ENCODE measurements at places on chromosomes 6 and 20.

DNA sequence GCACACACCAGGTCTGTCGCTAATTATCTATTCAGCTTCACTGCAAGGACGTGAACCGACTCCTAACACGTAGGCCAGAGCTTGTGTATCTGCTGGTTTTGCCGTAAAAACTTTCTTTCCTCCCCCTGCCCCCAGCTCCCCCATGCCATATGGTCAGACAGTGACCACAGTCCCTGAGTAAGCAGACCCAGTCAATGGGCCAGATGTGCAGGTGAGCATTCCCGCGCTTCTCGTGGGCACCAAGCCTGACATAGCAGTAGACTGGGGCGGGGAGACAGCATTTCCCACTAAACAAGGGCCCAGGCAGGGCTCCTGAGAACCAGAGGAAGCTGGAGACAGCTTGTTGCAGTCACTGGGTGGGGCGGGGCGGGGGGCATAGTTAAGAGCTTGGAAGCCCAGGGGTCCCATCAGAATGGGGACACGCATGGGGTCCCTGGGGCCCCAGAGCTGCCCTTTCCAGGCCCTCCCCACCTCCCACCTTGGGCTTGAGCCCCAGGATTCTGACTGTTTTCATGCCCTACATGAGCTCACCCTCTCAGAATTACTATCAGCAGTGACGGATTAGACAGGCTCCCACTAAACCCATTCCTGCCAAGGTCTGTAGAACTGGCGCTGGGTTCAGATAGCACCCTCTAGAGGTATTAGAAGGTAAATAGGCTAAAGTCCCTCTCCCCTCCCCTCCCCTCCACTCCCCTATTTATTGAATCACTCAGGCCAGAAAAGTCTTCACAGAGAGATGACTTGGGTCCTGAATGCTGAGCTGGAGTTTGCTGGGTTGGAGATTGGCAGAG is 51.8 kb downstream of the CDH26 start:
- no peak for DNase-seq

DNA sequence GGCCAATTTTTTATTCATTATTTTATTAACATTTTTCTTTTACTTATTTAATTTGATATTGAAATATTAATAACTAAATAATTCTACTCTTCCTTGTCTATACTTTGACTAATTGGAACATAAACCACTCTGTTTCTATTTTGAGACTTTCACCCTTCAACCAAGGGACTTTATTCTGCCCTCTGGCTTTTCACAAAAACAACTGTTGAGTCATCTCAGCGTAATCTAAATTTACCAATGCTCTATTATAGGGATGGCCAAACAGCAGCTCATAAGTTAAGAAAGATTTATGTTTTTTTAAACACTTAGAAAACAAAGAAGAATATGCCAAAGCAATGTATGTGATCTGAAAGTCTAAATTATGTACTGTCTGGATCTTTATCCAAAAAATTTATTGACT is 46.7 kb downstream of the DOP1A start:
- no peak for DNase-seq

DNA sequence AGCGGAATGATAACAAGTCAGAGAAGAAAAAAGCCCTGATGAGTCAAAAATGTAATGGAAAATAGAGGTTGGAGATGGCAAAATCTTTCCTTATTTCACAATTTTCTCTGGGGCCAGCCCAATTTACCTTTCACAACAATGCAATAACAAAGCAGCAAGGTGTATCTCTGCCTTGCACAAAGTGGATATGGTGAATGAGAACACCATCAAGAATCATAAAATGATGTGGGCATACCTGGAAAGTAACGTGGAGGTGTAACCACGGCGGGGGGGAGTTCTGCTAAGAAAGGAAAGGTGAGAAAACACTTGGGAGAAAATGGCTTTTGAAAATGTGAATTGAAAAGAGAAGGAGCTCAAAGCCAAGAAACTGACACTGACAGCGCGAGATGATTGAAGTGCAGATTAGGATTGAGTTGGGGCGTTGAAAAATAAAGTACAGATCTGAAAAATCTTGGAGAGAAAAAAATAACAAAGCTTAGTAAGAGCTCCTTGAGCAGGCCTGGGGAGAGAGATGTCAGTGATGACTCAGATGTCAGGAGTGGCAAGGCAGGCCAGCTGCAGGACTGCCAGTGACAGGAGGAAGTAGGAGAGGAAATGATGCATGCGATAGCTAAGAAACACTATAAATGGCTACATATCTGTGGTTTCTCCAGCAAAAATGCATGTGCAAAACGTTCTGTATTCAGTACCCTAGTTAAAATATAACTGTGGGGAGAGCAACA is 26.2 kb downstream of the ARHGAP18 start:
- DNase-seq = peak; percentile 86

DNA sequence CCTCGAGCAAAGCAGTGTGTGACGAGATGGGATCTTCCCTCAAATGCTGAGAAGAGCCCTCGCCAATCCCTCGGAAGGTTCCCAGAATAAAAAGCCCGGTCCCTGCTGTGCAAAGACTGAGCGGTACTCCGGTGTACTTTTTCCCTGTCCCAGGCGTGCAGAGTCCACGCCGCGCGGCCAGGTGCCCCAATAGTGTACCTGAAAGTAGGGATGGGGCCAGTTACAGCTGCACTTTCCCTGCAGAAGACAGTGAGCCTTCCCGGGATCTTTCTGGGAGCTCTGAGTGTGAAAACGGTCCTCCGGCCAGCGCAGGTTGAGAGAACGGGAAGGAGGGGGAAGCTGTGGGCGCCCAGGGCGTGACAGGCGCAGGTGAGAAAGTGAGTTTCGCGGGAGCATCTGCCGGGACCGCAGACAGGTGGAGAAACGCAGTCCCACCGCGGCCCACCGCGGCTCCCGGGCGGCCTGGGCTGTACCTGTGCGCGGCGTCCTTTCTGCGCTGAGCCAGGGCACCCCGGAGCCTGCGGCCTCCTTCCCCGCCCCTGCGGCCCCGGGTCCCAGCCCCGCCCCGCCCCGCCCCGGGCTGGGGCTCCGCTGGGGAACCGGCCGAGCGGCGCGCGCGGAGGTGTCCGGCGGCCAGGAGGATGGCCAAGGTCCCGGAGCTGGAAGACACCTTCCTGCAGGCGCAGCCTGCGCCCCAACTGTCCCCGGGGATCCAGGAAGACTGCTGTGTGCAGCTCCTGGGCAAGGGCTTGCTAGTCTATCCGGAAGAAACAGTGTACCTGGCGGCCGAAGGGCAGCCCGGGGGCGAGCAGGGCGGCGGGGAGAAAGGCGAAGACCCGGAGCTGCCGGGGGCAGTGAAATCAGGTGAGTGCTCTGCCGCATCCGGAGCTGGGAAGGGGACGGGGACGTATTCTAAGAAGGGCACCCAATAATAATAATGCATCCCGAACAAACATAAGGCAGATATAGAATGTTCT is at the start of gene RFX6:
Gene RFX6, plus strand, starts transcription at position 608 of the 977 bp plus-strand sequence. Its CDS starts 34 bp downstream, at position 642.
- peak; percentile 14 for DNase-seq

- DNase-seq = no peak
Observed at GRCh38 chr6:107485157-107485556, 4.8 kb upstream of the SOBP start.

GRCh38 chr20:51562332-51563173 is 20.0 kb upstream of the NFATC2 start:
- peak; percentile 36 for DNase-seq

GRCh38 chr20:47774131-47774777 is 11.0 kb downstream of the SULF2 start:
- DNase-seq = no peak

DNA sequence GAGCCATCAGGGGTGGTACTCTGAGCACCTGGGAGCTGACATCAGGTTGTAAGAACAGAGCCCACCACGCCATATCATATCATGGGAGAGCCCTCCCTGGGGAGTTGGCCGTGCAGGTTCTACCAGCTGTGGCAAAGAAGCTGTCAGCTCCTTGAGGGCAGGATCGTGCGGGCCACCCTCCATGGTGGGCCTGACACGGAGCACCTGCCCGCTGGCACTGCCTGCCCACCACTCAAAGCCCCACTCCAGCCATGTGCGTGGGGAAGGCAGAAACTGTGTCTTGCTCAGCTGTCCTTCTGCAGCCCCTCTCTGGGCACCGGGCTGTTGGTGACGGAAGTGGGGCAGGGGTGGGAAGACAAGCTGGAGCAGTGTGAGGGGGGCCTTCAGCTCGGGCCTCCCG is 14.3 kb downstream of the PRPH2 start:
- no peak for DNase-seq

DNA sequence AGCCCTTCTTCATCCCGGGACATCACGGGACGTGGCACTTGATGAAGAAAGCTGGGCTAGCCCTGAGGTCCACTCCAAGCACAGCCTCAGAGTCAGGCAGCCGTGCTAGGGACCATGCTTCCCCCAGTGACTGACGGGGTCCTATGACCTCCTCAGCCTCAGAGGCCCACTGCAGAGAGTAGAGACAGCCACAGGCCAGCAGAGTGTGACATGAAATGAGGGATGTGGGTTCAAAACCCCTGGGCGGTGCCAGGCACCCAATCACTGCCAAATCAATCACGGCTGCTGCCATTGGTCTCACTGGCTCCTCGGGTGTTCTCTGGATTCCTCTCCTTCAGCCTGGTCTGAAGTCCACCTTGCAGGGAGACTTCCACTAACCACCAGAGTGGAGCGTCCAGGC is 197.7 kb upstream of the CDH4 start:
- no peak for DNase-seq

- DNase-seq = peak; percentile 78
Observed at GRCh38 chr20:25750765-25751696, 54.4 kb upstream of the ZNF337 start.

GRCh38 chr6:143232849-143233248 is 172.2 kb downstream of the AIG1 start:
- peak; percentile 52 for DNase-seq

DNA sequence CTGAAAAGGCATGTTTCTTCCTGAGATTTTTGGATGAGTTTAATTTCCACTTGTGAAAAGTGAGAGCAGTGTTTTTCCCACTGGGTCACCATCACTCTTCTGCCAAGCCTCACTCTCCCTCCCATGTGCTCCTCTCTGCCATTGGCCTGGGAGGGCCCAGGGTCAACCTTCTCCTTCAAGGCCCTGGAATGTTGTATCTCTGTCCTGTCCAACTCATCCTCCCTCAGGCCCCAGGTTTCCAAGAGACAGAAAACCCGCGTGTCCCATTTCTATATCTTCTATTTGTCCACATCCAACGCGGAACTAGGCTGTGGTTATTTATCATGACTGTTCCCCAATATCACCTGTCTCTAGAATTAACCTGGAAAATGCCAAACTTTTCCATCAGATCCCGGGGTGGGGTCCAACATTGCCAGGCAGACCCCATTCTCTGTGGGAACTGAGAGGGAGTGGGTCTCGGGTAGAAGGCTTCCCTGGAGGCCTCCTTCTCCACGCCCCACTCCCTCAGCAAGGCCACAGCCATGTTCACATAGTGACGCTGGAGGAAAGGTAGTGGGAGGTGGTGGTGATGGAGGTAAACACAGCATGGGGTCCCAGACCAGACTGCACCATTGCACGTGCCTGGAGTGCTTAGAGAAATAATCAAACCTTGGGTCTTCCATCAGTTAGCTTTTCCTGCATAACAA is 173.5 kb downstream of the SCP2D1 start:
- DNase-seq = no peak

- no peak for DNase-seq
Observed at GRCh38 chr20:8431538-8432434, 299.7 kb downstream of the PLCB1 start.

DNA sequence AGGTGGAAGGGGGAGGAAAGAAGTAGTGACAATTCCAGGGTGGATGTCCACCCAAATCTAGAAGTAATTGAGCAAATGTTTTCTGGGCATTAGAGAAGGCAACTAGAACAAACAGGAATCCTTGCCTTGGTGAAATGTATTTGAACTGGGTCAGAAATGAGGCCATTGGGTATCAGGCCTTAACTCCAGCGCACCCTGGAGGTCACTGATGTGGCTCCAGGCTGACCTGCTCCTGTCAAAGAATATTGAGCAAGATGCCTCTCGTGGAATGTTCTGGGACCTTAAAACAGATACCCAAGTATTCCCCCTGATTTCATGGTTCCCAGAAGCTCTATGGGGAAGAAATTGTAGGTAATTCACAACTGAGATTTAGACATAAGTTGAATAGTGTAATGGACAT is 6.9 kb downstream of the HLA-DPB1 start:
- peak; percentile 42 for DNase-seq

- peak; percentile 82 for DNase-seq
Observed at GRCh38 chr6:4775494-4776130, 592 bp upstream of the CDYL start.

DNA sequence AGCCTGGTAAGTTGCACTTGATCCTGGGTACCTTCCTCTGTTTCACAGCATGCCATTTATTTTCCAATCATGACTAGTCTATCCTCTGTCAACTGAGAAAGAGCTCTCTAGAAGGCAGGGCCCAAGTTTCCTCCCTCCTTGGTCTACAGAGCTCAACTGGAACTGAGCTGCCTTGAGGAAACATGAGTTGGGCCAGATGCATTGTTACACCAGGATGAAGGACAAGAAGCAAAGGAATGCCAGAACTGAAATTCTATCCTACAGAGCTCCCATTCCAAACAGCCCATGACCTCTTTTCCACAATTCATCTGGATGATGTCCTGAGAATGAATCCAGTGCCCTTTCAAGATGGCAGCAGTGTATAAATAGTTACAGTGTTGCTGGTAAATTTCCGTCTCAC is 66.7 kb upstream of the E2F3 start:
- DNase-seq = no peak

DNA sequence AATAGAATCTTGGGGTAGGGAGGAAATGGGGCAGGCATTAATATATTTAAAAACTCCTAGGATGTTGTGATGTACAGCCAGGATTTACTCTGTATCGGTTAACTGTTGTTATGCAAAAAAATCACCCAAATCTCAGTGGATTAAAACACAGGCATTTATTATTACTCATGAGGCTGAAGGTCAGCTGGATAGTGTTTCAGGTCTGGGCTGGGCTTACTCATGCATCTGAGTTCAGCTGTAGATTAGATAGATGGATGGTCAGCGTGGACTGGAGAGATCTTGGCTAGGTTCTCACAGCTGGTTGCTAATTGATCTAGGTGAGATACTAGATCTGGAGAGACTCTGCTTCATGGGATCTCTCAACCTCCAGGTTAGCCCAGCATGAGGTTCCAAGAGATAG is 131.4 kb downstream of the BTBD3 start:
- DNase-seq = no peak

DNA sequence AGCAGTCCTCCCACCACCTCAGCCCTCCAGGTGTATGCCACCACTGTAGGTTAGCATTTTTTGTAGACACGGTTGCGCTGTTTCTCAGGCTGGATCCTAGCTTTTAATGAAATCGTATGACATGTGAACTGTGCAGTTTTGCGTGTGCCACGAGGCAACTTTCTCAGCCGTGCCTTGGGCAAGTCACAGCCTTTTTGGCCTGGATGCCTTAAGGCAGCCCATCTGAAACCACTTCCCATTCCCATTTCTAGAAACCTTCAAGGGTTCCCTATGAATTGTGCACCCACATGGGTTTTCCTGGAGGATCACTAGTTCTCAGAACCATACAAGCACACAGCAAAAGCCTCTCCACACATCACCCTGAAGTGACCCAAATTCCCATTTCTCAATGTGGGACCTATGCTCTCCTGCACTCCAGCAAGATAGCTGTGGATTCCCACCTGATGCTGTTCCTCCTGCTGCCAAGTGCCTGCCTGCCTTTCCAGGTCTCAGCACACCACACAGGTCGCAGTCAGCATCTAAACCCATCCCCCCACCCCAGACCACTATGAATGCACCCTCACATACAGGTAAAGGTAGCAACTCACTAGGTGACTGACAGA is 28.9 kb downstream of the SNX5 start:
- no peak for DNase-seq
